ENCODE measurements at places on chromosomes 1 and 21. TPM values are rescaled to one million over a fixed set of nuclear protein-coding genes. Genes with fewer than 3 reads are reported as not detected.

LDLRAD1 gene
- not detected for total RNA-seq

RNU1-4 gene
- 3,937 TPM for total RNA-seq

RGL1 gene
- total RNA-seq, result 30.5 TPM

PPP1R15B gene
- total RNA-seq, result 57.5 TPM

CFAP141 gene
- total RNA-seq, result not detected

ITLN1 gene
- not detected for total RNA-seq

DYRK3 gene
- 4.6 TPM for total RNA-seq

KLHDC8A gene
- total RNA-seq, result 0.79 TPM

ARHGEF16 gene
- 20.3 TPM for total RNA-seq

RCSD1 gene
- 0.76 TPM for total RNA-seq

PRAMEF14 gene
- total RNA-seq, result not detected

DDX59 gene
- 24.5 TPM for total RNA-seq

NECTIN4 gene
- total RNA-seq, result 31.5 TPM

SYT11 gene
- 0.20 TPM for total RNA-seq

CLDN17 gene
- not detected for total RNA-seq

CELA3A gene
- not detected for total RNA-seq

MAP1LC3C gene
- total RNA-seq, result 0.42 TPM

AHDC1 gene
- 72.1 TPM for total RNA-seq

ATXN7L2 gene
- 14.9 TPM for total RNA-seq

PTPN7 gene
- 0.32 TPM for total RNA-seq

ADORA3 gene
- not detected for total RNA-seq

IL19 gene
- not detected for total RNA-seq

SPRR2F gene
- 54.4 TPM for total RNA-seq

GUCA2B gene
- total RNA-seq, result not detected

ZNF683 gene
- not detected for total RNA-seq

MKNK1 gene
- total RNA-seq, result 34.8 TPM

TRIM46 gene
- total RNA-seq, result 6.3 TPM

KCNE2 gene
- total RNA-seq, result 0.92 TPM

ENAH gene
- 144 TPM for total RNA-seq

SMYD3 gene
- 37.3 TPM for total RNA-seq

AADACL3 gene
- not detected for total RNA-seq

ODF2L gene
- 66.4 TPM for total RNA-seq

BEND5 gene
- total RNA-seq, result 11.3 TPM

IQGAP3 gene
- 13.9 TPM for total RNA-seq

C1orf94 gene
- total RNA-seq, result not detected

TEDDM1 gene
- total RNA-seq, result not detected

SYT2 gene
- 3.1 TPM for total RNA-seq

TINAGL1 gene
- total RNA-seq, result 212 TPM

CFH gene
- 8.7 TPM for total RNA-seq

CHAF1B gene
- 9.2 TPM for total RNA-seq

C4BPB gene
- 0.47 TPM for total RNA-seq
